ENCODE measurements at places on chromosomes 3 and 15.

GRCh38 chr3:48474619-48475018 is 28.1 kb downstream of the ATRIP start:
- DNase-seq: peak; percentile 97

DNA sequence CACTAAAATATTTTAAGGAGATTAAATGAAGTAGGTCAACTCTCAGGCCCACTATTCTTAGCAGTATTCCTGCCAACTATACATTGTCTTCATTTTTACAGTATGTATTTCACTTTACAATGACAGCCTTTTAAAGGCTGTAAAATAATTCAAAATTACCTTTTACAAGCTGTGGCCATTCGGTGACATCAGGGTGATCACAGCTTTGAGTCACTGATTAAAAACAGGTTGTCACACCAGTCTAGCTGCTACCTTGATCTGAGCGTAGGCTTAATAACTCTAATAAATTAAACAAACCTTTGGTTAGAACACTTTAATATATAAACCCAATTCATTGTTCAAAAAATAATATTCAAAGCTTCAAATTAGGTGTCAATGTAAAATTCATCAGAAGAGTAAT is 29.9 kb downstream of the UBE3A start:
- DNase-seq: no peak

- DNase-seq: no peak
These were observed 65.9 kb downstream of the ADAMTS9 start for GRCh38 chr3:64621726-64622395.

DNA sequence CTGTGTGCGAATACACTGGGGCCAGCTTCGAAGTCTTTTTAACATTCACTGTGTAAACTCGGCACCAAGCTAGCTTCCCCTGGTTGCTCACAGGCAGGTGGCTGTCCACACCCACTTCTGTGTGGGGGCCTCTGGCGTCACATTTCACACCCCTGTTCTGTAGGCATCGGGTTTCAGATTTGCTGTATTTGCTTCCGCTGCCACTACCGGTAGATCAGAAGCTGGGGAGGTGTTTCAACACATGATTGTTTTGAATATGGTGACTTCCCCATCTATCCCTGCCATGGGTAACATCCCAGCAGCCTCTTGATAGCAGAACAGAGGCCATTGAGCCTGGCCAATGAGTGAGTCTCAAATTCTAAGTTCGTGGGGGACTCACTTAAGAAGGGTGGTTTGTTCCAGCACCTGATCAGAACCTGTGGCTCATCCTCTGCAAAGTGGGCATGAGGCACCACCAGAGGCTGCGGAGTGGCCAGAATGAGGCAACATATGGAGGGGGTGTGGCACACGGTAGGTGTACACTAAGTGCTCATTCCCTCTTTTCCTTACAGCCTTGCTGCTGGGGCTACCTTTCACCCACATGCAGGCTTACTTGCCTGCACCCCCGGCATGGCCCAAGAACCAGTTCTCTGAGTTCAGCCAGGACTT is 61.5 kb downstream of the IQSEC1 start:
- no peak for DNase-seq

Measured in H9 (cell line).